ENCODE measurements at places on chromosomes 12 and 14.

DNA sequence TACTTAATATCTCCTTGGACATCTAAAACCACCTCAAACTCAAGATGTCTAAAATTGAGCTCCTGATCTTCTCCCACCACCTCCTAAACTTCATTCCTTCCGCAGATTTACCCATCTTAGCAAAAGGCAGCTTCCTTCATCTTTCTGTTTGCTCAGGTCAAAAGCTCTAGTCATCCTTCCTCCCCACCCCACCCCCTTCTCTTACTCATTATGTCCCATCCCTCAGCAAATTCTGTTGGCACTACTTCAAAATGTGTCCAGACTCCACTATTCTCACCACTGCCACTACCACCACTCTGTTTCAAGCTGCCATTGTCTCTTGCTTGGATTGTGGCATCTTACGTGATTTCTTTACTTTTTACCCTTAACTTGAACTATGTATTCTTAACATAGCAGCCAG lies 59.2 kb upstream of the ZDHHC17 start:
- peak; percentile 51 for DNase-seq

- DNase-seq = no peak
These were observed 1.3 kb downstream of the PIWIL1 start for GRCh38 chr12:130338794-130339601.

DNA sequence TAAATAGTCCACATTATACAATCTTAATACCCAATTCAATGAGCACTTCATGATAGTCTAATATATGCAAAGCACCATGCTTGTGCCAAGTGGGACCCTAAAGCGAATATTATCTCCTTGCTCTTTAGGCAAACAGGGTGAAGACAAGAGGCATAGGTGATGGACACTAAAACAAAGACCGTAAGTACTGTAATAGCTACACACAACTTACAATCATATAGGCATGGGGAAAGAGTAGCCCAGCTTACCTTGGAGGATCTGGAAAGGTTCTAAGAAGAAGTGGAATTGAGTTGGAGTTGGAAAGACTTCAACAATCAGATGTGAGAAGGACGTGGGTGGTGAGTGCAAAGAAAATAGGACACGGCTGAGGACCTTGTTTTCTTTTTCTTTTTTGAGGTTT lies 19.1 kb upstream of the BCL2L14 start:
- DNase-seq = no peak

GRCh38 chr12:45658020-45658419 lies 71.5 kb upstream of the ARID2 start:
- no peak for DNase-seq

GRCh38 chr12:71142016-71142415 lies 15.8 kb downstream of the TSPAN8 start:
- no peak for DNase-seq

DNA sequence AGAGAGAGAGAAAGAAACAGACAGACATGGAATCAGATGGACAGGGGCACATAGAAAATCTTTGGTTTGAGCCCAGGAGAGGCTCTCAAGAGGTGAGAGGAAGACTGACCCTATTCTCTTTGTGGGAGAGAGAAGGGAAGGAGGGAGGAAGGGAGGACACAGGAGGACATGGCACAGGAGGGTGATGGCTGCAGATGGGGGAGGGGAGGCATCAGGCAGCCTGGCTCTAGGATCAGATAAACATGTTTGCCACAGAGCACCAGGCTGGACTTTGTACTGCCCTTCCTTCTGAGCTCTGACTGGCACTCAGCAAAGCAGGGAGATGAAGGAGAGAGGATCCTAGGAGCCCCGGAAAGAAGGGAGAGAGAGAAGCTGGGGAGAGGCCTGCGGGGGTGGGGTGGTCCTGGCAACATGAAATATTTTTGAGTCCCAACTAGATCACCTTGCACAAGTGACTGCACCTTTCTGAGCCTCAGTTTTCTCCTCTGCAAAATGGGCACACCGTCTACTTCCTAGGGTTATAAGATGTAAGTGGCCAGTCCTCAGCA lies 6.1 kb downstream of the HNF1A start:
- DNase-seq = no peak

DNA sequence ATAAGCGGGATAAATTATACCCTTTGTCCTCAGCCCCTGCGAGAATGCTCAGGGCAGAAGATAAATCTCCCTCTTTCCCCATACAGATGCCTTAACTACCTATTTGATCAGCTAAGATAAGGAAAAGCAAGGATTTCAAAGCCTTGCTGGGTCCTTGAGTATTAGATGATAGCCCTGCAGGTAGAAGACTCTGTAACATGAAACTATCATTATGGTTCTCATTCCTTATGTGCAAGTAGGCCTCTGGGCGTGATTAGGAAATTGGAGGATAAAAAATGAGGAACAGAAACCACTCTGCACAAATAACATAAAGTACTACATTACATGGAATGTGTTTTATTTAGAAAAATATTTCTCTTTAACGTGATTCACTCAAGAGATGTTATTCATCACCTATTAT lies 14.5 kb upstream of the WDR89 start:
- DNase-seq = no peak

DNA sequence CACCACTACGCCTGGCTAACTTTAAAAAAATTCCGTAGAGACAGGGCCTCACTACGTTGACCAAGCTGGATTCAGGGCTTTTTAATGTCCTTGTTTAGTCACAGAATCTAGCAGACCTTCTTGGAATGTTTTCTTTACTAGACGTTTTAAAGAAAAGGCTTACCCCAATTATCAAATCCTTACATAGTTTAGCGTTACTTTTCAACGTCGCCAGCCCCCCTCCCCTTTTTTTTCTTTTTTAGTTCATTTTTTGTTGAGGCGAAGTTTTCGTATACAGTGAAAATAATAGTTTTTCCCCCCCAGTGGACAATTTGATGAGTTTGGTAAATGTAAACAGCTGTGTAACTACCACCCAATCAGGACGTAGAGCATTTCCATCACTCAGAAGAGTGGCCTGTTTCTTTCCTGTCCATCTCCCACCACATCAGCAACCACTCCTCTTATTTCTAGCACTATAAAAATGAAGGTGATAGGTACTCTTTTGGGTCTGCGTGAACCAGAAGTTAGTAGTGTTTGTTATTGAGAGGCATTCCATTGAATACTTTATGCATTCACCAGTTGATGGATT lies 753 bp upstream of the DLGAP5 start:
- DNase-seq = no peak

DNA sequence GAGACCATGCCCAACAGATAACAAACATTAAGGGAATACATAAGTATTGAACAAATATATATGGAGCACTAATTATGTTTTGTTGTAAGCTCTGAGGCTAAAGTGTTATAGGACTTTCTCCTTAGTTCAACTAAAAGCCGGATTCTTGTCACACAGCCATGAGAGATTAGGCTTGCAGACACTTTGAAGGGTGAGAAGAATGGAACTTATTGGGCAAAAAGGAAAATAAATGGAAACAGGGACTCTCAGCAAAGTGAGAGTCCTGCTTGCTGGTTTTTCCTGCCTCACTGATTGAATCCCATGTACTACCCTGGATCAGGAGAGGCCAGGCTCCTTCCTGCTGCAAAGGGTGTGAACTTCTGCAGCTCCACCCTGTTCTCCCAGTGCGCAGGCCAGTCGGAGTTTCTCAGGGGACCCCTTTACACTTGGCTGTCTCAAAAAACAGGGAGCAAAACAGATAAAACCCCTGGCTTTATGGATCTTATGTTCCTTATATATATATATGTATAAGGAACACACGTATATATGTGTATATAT lies 77.1 kb upstream of the FUT8 start:
- no peak for DNase-seq

DNA sequence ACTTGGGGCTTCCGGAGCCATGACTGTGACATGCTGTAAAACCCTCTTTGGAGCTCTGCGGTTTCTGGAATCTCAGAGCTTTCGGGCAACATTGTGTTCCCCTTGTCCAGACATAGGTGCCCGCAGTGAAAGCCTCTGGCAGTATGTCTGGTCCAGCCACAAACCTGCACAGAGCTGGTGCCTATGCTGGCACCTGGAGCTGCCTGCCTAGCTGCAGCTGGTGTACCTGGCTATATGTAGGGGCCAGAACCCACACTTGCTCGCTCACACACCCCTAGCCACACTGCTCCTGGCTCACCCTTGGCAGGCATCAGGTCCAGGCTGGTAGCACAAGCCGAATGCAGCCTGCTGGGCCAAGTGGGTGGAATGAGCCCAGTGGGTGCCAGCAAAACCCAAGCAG lies 861.1 kb downstream of the FLRT2 start:
- no peak for DNase-seq

GRCh38 chr12:54736549-54736948 lies 88.4 kb upstream of the DCD start:
- DNase-seq = no peak

DNA sequence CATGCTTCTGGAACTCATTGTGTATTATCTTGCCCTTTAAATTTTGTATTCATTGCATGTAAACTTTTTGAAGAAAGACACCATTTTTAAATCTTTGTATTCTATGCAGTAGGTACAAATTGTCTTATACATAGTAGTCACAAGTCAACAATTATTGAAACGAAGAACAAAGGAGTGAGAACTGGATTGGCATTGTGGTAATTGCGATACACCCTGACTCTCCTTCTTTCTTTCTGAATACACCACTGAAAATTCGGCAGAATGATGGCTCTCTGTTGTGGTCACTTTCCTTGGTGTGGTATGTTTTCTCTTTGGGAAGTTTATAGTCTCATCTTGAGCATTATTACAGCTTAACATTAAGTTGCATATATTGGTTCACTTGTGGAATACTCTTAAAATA lies 34.1 kb downstream of the SLC16A7 start:
- DNase-seq = no peak

DNA sequence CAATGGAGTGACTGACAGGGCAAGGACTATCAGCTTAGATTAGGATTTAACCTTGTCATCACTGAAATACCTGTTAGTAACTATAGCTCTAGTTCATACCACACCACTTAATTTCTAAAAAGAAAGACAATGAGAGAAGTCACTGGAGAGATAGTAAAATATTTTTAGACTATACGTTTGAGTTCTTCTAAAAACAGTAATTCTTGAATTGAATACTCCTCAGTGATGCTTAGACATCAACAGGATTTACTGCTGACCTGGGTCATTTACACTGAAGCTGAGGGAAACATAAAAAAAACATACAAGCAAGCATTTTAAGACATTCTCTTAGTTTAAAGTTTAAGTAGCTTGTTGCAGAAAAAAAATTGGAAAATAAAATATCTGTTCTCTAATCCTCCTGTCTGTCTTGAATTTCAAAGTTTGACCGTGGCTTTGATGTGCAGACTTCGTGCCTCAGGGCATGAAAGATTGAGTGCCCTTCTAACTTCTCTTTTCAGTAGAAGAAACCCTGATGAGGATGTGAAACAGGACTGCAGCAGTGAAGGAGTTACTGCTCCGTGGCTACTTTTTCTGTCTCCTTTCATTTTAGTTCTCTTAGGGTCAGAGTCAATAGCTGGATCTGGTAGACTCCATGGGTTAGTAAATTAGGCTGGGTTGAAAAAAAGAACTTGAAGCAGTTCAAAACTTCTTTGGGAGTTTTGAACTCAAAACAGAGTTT lies 172.2 kb downstream of the PTPRO start:
- DNase-seq = no peak

GRCh38 chr14:59566725-59567124 lies 9.9 kb downstream of the CCDC175 start:
- no peak for DNase-seq

GRCh38 chr12:12399776-12400305 lies 43.0 kb downstream of the BORCS5 start:
- no peak for DNase-seq

DNA sequence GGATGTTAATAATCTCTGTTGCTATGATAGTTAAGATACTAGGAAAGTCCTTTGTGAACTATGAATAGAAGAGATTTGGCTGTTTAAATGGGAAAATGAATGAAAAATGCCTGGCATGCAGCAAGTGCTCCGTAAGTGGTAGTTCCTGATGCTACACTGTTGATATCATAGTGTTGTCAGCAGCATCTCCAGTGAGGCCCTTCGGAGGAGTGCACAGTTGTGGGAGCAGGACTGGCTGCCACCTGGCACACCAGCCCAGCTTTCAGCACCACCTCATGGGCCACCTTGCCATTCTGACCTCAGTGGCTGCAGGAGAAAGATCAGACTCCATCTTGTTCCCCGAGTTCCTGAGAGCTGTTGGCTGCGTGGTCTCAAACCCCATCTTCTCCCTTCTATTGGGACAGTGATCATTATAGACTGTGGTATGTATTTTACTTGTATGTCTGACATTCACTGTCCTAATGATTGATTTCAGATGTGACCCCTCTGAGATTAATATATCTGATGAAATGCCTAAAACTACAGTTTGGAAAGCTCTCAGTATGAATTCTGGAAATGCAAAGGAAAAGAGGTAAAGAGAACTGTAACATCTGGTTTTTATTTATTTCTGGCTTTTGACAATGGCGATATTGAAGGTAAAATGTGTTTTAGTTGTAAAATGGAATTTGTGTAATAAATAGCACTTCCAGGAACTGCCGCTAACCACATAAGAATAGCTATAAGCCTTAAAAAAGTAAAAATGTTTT lies 80.9 kb downstream of the SLC4A8 start:
- DNase-seq = peak; percentile 57

DNA sequence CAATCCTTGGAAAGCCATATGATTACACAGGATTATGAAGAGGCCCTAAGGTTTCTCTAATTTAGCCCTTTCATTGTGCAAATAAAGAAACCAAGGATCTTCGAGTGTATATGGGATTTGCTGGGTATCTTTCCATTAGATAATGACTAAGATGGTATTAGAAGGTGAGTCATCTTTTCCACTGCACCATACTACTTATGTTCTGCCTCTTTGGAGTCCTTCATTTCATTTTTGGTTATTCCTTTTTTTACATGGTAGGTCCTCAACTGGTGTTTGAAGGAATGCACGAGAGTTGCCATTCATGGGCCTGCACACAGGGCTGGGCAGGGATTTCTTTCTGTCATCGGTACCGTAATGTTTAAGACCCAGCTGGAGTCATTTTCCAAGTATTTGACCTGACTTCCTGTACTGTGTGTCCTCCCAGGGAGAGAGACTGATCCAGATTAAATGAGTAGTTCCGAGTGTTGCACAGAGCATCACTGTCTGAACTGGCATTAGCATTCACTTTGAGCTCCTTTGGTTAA lies 85.7 kb downstream of the BORCS5 start:
- DNase-seq = peak; percentile 45

- DNase-seq = peak; percentile 56
These were observed 5.9 kb upstream of the RERG start for GRCh38 chr12:15227004-15227679.

GRCh38 chr12:24931666-24932405 lies 17.1 kb downstream of the BCAT1 start:
- DNase-seq = peak; percentile 31

GRCh38 chr12:123267991-123268843 lies 3.4 kb downstream of the CDK2AP1 start:
- no peak for DNase-seq

DNA sequence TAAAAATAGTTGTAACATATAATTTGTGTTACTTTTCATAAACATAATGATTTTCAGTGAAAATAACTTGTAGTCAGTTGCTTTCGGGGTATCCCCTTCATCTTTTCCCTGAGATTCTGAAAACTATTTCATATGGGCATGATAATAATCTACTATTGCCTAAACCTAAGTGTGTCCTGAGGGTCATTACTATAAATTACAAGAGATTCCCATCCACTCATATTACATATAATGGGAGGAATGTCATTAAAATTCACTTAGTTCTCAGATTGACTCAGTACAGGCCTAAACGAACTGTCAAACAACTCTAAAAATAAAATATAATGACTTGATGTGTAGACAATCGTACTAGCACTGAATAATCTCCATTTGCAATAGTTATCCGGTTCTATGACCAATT lies 72.7 kb downstream of the PTPRR start:
- DNase-seq = no peak

All from fibroblast of upper back skin (primary cell).